ENCODE measurements at places on chromosomes 7 and 10.

DNA sequence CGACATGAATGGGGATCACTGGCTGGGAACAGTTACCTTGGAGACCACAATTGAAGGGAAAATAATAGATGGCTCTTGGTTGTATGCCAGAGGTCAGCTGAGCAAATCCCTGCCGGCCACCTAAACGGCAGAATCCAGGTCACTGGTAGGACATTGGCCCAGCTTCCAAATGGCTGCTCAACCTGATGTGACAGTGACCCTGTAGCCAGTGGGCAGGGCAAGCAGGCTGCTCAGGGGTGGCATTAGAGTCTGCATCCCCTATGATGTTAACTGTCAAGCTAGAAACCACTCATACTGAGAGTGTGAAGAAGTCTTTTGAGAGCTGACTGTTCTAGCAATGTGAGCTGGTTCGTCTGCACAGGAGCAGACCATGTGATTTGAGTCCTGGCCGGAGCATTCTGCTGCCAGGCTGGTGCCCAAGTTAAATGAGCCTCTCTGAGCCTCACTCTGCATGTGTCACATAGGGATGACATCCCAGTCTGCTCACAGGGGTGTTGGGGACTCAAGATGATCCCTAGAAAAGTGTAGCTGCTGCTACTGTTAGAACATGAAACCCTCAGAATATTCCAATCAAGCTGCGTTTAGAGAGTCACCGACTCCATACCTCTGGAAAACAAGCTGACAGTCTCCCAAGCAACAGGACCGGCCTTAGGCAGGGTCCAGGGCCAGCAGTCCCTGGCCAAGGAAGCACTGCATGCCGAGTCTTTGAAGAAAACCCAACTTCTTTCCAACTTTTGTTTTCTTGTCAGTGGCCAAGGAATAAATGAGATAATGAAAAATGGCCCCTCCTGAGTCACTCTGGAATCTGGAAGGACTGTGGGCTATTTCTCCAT, 69.7 kb downstream of the VWA2 start:
- no peak for DNase-seq

GRCh38 chr10:77603534-77603927, 34.1 kb downstream of the KCNMA1 start:
- no peak for DNase-seq

DNA sequence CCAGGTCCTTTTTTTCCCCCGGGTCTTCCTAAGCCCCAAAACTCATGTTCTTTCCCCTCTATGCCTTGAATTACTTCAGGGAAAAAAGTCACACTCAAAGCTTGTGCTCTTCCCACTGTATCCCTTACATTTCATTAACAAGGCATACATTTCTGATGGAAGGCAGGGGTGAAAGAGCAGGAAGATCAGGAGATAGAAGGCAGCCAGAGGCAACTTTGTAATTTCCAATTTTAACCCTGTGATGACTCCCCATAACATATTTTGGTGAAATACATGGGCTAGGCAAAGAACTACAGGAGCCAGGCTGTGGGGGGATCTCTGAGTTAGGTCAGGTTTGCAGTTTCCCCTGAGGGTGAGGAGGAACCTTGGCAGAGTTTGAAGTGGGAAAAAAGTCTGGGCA, 635.0 kb downstream of the LRMDA start:
- DNase-seq: no peak

GRCh38 chr10:11448190-11448544, 163.3 kb downstream of the USP6NL start:
- DNase-seq: peak; percentile 74

GRCh38 chr10:47374611-47375536, 9.2 kb downstream of the ZNF488 start:
- no peak for DNase-seq

DNA sequence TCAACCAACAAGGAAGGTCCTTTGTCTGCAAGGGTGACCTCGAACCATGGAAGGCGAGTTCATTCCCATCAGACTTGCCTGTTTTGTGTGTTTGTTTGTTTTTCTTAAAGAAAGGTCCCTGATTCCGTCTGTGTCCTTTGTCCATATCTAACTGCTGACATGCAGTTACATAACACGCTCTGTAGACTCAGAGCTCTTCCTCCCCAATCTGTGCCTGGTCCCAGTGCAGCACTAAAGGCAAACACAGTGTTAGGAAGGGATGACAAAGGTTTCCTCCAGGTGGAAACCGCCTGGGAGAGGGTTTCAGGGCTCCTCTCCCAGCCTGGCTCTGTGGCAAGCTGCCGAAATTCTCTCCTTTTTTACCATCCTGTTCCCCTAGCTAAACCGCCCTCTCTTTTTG, 13.4 kb downstream of the JCAD start:
- no peak for DNase-seq

GRCh38 chr7:113402005-113402404, 283.7 kb upstream of the SMIM30 start:
- DNase-seq: no peak

DNA sequence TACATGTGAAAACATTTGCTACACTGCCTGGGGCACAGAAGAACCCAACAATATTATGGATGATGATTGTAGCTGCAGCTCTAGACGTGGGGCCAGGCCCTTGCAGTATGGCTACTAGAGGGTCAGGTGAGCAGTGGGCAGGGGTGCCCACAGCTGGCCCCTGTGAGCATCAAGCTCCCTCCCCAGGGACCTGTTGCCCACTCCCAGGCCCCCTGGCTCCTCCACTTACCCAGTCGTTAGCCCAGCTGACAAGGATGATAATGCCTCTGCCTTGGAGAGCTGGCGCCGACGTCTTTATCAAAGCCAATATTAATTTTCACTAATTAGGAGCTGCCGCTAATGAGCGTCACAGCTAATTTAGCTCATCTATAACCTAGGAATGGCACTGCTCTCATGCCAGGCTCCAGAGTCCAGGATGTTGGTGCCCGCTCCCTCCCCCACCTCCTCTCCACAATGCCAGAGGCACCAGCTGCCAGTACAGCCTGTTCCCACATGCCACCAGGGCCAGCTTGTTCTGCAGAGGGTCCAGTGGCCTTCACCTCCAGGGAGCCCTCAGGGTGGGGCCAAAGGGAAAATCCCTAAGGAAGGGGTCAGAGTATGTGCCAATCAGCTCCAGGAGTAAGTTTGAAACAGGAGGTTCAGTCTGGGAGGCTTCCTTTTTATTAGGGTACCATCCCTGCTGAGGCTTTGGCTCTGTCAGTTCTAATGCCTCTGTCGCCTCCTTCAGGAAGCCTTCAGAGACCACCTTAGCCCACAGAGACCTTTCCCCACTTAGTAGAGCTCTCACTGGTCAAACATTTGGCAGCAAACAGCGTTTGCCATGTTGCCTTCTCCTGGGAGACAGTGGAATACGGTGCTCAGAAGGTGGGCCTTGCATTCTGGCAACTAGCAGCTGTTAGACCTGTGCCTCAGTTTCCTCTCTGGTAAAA, 77.2 kb downstream of the CDH23 start:
- DNase-seq: no peak

DNA sequence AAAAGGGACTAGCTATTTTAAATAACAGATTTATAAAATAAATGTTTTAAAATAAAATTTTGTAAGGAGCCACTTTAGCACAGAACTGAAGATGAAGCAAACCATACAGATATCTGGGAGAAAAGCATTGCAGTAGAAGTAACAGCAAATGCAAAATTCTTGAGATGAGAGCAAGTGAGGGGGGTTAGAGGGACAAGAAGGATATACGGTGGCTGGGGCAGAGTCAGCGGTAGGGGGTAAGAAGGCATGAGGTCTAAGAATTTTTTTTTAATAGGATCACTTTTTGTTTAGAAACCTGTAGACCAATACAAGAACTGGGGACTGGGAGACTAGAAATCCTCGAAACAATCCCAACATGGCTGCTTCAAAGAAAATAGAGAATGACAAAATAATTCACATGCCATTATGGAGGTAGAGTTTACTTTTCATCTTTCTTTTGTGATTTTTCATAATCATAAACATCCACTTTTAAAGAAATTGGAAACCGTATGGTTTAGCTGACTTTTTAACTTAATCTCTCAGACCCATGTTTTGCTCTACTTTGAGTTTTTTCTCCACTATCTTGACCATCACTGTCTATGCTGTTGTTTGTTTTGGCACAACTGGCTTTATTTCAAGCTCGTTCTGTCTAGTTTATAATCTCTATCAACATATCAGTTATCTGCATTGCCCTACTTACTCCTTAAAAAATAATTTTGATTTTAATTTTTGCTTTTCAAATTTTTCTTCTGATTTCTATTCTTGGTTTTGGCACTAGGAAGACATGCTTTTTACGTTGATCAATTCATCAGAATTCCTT, 73.5 kb downstream of the KMT2C start:
- no peak for DNase-seq

DNA sequence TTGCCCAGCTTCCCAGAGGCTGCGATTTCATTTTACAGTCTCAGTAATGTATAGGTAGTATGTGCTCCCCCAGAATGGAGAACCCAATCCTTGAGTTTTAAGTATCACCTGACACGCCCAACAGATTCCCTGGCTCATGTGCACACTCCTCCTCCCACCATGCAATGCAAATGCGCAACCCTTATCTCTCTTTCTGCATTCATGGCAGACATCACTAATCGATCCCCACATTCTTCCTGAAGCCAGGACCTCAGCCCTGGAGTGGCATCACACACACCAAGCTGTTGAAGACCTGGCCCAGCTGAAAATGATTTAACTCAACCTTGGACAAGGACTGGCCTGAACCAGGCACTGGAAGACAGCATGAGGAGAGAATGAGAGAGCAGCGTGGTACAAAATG, 68.4 kb downstream of the ZRANB1 start:
- no peak for DNase-seq

DNA sequence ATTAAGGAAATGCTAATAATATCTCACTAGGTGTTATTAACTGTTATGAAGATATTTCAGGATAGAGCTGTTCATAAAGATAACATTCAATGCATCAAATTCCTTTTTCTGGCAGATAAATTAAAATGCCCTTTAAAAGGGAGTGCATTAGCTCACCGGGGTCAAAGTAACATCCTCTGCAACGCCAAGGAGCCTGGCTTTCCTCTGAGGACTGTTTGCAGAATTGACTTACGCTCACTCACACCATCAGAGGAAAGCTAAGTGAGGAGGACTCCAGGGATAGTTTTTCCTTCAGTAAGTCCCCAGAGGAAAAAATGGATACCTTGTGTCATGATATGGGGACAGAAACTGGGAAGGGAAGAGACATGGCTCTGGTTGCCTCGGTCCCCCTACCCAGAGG, 45.2 kb upstream of the GPR158 start:
- DNase-seq: no peak

DNA sequence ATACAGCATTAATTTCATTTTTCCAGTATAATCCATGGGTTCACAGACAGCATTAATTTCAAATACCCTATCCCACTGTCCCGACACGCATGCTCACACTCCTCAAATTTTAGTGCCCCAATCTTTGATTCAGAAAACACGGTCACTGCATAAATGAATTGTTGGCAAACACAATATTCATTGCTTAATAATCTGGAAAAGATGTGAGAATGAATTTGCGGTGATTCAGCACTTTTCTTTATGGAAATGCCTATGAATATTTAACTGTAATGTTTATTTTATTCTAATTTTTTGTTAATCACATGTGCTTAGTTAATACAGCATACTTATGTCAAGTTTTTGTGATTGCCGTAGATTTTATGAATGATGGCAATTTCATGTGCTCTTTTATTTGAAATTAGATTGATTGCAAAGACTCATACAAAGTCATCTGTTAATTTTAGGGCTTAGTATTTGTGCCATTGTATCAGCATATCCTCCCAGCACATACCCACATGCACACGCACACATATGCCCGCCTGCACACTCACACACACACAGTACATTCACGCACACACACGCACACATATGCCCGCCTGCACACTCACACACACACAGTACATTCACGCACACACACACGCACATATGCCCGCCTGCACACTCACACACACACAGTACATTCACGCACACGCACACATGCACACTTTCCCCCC, 35.1 kb downstream of the MACROH2A2 start:
- no peak for DNase-seq

GRCh38 chr7:121513105-121513504, 117.0 kb upstream of the FAM3C start:
- DNase-seq: no peak

DNA sequence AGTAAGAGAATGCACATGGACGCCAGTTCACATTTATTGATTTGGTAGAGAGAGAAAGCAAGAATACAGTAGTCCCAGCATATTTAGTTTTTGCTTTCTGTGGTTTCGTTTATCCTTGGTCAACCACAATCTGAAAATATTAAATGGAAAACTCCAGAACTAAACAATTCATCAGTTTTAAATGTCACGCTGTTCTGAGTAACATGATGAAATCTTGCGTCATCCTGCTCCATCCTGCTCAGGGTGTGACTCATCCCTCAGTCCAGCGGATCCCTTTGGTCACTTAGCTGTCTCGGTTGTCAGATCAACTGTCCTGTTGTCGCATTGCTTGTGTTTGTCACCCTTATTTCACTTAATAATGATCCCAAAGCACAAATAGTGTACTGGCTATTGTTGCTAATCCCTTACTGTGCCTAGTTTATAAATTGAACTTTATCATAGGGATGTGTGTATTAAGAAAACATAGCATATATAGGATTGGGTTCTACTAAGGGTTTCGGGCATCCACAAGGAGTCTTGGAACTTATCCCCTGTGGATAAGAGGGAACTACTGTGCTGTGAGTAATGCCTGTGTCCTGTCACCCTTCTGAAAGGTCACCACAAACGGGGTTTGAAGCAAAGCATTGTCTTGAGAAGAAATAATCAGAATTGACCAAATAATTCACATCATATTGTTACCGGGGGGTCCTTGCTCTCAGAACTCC, 73.6 kb downstream of the OTUD1 start:
- no peak for DNase-seq

DNA sequence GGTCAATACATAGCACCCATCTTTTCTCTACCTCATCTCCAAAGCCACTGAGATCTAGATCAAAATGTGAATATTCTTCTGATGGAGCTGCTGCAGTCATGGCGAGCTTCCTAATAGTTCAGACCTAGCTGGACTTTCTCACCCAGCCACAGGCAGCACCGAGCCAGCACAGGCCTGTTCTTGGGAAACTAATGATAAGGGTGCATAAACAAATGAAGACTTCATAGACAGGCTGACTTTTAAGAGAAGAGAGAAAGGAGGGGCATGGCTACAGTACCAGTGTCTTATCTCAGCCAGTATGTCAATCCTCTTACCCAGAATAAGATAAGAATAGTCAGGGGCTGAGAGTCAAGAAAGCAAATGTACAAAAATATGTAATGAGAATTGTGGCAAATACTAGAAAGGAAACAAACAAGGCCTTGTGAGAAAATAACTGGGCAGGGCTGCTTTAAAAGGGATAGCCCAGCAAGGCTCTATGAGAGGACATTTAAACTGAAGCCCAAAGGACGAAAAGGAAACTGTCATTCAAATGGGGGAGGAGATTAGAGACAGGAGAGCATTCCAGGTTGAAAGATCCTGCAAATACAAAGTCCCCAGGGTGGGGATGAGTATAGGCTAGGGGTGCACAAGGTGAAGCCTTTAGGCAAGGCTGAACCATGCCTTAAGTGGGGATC, 21.8 kb upstream of the CDK14 start:
- DNase-seq: no peak

Data from OCI-LY7 (cell line).